ENCODE measurements at places on chromosomes 4 and X.

GRCh38 chr4:145083891-145084605 is 13.9 kb downstream of the ANAPC10 start:
- DNase-seq: no peak

- DNase-seq: no peak
Measured at GRCh38 chr4:128866269-128866668, 56.8 kb downstream of the JADE1 start.

GRCh38 chr4:185305979-185306442 is 89.7 kb downstream of the LRP2BP start:
- peak; percentile 95 for DNase-seq

DNA sequence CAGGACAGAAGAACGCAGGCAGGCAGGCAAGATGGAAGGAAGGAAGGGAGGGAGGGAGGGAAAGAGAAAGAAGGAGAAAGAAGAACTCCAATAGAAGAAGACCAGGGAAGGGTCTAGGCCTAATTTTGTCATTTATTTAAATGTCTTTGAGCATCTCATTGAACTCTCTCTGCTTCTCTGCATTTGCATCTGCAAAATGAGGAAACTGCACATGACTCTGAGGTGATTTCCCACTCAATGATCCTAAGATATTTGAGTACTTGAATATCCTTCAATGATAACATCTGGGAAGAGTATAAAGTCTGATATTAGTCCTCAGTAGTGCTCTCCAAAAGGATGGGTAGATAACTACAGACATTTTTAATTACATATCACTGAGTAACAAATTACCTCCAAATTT is 33.1 kb upstream of the RBPJ start:
- no peak for DNase-seq

GRCh38 chr4:89119836-89120235 is 8.5 kb downstream of the TIGD2 start:
- no peak for DNase-seq

DNA sequence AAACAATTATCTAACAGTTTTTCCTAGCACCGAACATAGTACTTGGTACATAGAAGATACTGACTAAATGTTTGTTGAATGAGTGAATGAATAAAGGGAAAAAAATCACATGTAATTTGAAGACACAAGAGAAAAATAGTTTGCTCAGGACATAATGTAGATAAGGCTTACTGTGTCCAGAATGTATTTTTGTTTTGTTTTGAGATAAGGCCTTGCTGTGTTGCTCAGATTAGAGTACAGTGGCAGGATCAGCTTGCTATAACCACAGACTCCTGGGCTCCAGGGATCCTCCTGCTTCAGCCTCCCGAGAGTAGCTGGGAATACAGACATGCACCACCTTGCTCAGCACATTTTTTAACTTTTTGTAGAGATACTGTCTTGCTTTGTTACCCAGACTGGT is 6.5 kb downstream of the FAM199X start:
- DNase-seq: no peak

- no peak for DNase-seq
Measured at GRCh38 chr4:7498446-7499200, 63.9 kb upstream of the PSAPL1 start.

DNA sequence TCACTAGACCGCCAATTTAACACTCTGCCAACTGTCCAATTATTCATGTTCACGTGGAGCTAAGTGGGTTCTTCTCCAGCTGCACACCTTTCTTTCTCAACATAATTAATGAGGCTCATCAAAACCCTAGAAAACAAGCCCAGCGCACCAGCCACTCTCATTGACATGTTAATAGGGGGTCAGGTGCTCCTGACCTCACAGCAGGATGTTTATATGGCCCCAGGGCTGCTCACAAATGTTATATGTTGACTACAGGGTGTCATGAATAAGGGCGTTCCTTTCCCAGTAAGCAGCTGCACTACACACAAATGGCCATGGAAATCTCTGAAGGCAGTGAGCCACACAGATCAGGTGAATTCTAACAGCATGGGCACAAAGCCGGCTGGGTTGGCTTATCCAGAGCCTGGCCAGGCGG is 209.8 kb downstream of the MGST2 start:
- no peak for DNase-seq

DNA sequence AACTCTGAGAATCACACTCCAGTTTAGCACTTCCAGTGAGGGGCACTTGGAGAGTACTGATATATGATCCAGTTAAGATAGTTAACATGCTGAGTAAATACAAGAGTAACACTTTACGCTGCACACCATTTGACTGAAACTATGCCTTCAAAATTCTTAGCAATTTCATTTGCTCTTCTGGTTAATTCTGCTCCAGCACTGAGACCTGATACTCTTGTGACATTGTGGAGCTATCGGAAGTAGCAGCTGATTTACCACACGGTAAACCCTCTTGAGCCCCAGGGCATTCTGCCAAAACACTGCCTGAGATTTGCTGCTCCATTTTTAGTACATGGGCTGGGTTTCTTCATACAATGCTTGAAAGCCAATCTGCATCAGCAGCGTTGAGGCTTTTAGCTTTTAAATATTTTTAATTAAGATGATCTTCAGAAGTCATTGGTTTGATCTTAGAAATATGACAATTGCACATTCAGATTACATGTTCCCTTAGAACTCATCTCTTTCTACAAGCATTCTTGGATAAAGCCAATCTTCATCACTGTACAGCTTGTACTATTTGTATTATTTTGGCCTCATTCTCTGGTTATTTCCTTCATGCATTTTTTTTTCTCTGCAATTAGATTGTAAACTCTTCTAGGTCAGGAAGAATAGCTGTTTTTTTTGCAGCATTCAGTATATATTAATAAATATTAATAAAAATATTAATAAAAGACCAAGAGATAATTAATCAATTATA is 67.8 kb upstream of the ETNPPL start:
- DNase-seq: no peak

DNA sequence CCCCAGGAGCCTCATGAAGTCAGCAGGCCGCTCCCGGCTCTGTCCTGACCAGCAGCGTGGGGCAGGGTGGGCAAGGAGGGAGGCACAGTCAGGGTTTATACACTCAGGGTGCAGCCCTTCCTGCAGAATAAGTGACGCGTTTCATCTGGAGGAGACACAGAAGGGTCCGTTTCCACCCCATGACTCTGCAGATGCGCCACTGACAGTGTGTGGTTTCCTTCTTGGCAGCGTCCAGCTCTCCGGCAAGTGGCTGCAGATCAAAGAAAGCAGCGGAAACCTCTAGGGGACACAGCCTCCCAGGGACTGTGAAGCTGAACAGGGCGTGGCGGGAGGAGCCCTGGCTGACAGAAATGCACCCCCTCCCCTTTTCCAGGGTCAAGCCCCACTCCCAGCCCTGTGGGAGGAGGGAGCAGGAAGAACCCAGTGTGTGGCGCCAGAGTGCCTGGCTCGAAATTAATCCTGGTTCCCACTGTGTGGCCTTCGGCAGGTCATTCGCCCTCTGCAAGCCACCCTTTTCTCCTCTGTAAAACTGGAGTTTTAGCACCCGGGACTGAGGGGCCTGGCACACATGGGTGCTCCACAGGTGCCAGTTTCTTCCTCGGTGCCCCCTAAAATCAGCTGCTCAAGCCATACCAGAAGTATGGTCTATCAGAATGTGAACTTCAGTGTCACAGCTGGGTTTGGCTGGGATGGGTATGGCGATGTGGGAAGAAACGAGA is 17.3 kb upstream of the TBC1D14 start:
- DNase-seq: peak; percentile 58

Measured in AG10803 (cell line).